ENCODE measurements at places on chromosomes 12 and 14.
A peak's percentile ranks its signal among the peaks of the same experiment; 100 is the strongest.

GRCh38 chr14:102437997-102438915 lies 71.3 kb downstream of the ANKRD9 start:
- no peaks in the 10 kb centered on the region for H3K27me3 ChIP-seq
- H3K4me1 ChIP-seq = peaks cover 9% of the 10 kb centered on the region
- H3K4me3 ChIP-seq = no peak overlapping the region
- no peaks in the 10 kb centered on the region for H3K36me3 ChIP-seq
- peak; percentile 77 for DNase-seq
- no peak overlapping the region for H3K27ac ChIP-seq

- H3K27ac ChIP-seq = no peak overlapping the region
- no peaks in the 10 kb centered on the region for H3K4me1 ChIP-seq
- peaks cover 3% of the 10 kb centered on the region for H3K36me3 ChIP-seq
- DNase-seq = no peak
- no peak overlapping the region for H3K4me3 ChIP-seq
- H3K27me3 ChIP-seq = peaks cover 34% of the 10 kb centered on the region
These were observed 31.6 kb upstream of the RIN3 start for GRCh38 chr14:92481811-92482555.

- no peaks in the 10 kb centered on the region for H3K36me3 ChIP-seq
- H3K27ac ChIP-seq = no peak overlapping the region
- H3K27me3 ChIP-seq = no peaks in the 10 kb centered on the region
- H3K4me3 ChIP-seq = no peak overlapping the region
These were observed 51.2 kb downstream of the ACSS3 start for GRCh38 chr12:81128930-81129554.

DNA sequence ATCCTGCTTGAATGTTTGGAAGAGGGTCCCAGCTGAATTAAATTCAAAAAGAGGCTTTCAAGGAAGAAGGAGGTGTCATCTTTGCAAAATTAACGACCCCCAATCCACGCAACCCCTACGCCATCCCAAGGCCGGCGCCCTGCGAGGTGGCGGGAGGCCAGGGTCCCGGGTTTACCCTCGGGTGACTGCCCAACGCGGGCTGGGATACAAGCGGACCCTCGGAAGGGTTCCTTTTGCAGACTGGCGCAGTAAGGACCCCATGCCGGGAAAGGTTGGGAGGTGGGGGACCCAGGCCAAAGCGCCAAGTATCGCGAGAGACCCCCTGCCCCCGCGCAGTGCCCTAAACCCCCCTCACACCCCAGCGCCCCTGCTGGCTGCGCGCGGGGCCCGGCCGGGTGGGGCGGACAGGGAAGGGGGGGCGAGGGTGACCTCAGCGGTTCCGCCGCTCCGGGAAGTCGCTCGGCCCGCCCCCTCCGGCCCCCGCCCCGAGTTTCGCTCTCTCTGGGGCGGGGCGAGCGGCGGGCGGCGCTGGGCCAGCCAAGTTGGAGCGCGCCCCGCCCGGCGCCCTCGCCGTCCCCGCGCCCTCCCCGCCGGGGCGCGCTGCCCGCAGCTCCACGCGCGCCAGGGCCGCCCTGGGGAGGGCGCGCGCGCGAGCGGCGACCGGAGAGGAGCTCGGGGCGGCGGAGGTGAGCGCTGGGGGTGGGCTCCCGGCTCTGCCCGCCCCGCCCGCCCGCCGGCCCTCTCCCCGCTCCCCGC lies 708 bp upstream of the ZBTB42 start:
- peak overlapping the region; percentile 63 for H3K4me3 ChIP-seq
- H3K4me1 ChIP-seq = peaks cover 15% of the 10 kb centered on the region
- H3K36me3 ChIP-seq = no peaks in the 10 kb centered on the region

- peaks cover 21% of the 10 kb centered on the region for H3K27me3 ChIP-seq
- no peak overlapping the region for H3K27ac ChIP-seq
- no peaks in the 10 kb centered on the region for H3K4me1 ChIP-seq
These were observed 81.5 kb downstream of the BHLHE41 start for GRCh38 chr12:26043135-26044006.

GRCh38 chr12:83161456-83161855 lies 474.8 kb downstream of the TMTC2 start:
- H3K36me3 ChIP-seq = no peaks in the 10 kb centered on the region
- H3K4me3 ChIP-seq = no peak overlapping the region
- peaks cover 1% of the 10 kb centered on the region for H3K27me3 ChIP-seq
- no peaks in the 10 kb centered on the region for H3K4me1 ChIP-seq

DNA sequence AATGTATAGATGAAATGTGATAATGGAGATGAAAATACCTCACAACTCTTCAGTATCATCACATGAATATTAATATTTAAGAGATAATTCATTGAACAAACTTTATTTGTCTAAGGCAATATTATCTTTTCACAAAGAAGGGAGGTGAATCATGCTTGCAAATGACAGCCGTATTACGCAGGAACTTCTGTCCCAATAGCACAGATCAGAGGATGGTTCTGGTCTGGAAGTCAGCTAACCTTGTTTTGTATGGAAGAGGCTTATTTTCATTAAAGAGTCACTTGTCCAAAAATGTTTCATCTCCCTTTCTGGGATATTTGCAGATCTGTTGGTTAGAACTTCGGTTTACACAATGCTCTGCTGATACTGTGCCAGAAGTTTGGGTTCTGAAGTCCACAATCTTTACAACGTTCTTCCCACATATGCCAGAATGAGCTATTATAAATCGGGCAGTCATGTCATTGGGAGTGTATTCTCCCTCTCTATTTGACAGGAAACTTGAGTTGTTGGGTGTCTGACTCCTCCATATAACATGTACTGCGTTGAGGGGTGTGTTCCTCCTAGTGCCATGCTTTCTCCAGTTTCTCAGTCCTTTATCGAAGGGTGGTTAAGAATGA lies 29.8 kb downstream of the YY1 start:
- no peak overlapping the region for H3K27ac ChIP-seq
- H3K36me3 ChIP-seq = peaks cover 11% of the 10 kb centered on the region
- no peak for DNase-seq
- H3K27me3 ChIP-seq = no peaks in the 10 kb centered on the region
- no peak overlapping the region for H3K4me3 ChIP-seq

- H3K36me3 ChIP-seq = no peaks in the 10 kb centered on the region
- H3K4me1 ChIP-seq = no peaks in the 10 kb centered on the region
- H3K4me3 ChIP-seq = no peak overlapping the region
- no peak overlapping the region for H3K27ac ChIP-seq
These were observed 52.9 kb downstream of the PPP4R4 start for GRCh38 chr14:94227029-94227428.

GRCh38 chr12:29702972-29703371 lies 80.8 kb downstream of the TMTC1 start:
- H3K36me3 ChIP-seq = no peaks in the 10 kb centered on the region
- no peak overlapping the region for H3K4me3 ChIP-seq
- no peak overlapping the region for H3K27ac ChIP-seq
- no peak for DNase-seq
- H3K4me1 ChIP-seq = no peaks in the 10 kb centered on the region

- no peaks in the 10 kb centered on the region for H3K36me3 ChIP-seq
- H3K27me3 ChIP-seq = peaks cover 10% of the 10 kb centered on the region
- DNase-seq = no peak
- H3K4me1 ChIP-seq = no peaks in the 10 kb centered on the region
These were observed 9.3 kb upstream of the DENND5B start for GRCh38 chr12:31600252-31600651.

- H3K4me1 ChIP-seq = peaks cover 8% of the 10 kb centered on the region
- H3K36me3 ChIP-seq = no peaks in the 10 kb centered on the region
- no peaks in the 10 kb centered on the region for H3K27me3 ChIP-seq
- no peak overlapping the region for H3K27ac ChIP-seq
These were observed 38.7 kb upstream of the CRY1 start for GRCh38 chr12:107131832-107132616.

DNA sequence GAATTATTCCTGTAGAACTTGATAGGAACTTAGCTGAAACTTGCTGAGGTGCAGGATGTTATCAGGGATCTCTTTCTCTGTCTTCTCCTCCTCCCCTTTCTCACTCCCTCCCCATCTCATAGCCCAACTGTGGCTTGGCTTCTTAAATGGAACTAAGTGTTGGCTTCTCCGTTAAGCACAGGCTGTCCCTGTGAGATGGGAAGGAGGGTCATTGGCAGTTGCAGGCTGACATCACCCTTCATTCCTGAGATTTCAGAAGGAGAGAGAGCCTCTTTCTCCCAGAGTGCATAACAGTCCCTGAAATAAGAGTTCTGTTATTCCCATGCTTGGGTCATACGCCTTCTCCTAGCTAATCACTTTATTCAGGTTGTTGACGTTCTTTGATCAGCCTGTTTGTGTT lies 162.0 kb downstream of the UNC79 start:
- no peak overlapping the region for H3K4me3 ChIP-seq
- H3K4me1 ChIP-seq = no peaks in the 10 kb centered on the region
- DNase-seq = no peak
- no peaks in the 10 kb centered on the region for H3K36me3 ChIP-seq
- no peak overlapping the region for H3K27ac ChIP-seq
- H3K27me3 ChIP-seq = peaks cover 7% of the 10 kb centered on the region

DNA sequence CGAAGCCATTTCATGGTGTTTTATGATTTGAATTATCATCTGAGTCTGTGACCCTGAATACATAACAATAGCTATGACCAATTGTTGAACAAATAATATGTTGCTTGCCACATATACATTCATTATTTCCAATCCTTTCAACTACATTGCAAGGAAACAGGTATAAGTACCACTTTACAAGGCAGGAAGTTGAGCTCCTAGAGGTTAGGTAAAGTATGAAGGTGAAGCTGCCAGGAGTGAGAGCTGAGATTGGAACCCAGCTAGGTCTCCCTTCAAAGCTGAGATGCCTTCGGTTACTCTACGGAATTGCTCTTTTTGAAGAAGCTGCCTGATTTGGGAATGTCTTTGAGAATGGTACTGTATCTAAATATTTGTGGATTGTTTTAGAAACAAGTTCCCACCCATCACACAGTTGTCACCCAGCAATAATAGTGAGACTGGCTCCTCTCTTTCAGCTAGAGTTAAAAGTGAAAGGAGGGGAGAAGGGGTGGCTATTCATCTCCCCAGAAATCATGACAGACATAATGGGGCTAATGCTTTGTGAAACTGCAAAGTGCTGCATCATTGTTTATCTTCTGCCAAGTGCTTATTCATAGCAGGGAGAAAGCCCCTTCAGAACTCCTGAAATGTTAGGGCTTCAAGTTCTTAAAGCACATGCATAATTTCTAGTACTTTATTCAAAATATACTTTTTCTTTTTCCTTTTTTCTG lies 75.9 kb upstream of the AMIGO2 start:
- H3K4me3 ChIP-seq = no peak overlapping the region
- H3K27ac ChIP-seq = no peak overlapping the region
- H3K4me1 ChIP-seq = peaks cover 10% of the 10 kb centered on the region
- no peak for DNase-seq
- H3K27me3 ChIP-seq = no peaks in the 10 kb centered on the region

GRCh38 chr12:26331960-26332359 lies 136.6 kb downstream of the SSPN start:
- H3K4me1 ChIP-seq = peaks cover 6% of the 10 kb centered on the region
- no peak overlapping the region for H3K4me3 ChIP-seq
- H3K27ac ChIP-seq = no peak overlapping the region
- H3K36me3 ChIP-seq = peaks cover 4% of the 10 kb centered on the region
- H3K27me3 ChIP-seq = peaks cover 18% of the 10 kb centered on the region
- no peak for DNase-seq

DNA sequence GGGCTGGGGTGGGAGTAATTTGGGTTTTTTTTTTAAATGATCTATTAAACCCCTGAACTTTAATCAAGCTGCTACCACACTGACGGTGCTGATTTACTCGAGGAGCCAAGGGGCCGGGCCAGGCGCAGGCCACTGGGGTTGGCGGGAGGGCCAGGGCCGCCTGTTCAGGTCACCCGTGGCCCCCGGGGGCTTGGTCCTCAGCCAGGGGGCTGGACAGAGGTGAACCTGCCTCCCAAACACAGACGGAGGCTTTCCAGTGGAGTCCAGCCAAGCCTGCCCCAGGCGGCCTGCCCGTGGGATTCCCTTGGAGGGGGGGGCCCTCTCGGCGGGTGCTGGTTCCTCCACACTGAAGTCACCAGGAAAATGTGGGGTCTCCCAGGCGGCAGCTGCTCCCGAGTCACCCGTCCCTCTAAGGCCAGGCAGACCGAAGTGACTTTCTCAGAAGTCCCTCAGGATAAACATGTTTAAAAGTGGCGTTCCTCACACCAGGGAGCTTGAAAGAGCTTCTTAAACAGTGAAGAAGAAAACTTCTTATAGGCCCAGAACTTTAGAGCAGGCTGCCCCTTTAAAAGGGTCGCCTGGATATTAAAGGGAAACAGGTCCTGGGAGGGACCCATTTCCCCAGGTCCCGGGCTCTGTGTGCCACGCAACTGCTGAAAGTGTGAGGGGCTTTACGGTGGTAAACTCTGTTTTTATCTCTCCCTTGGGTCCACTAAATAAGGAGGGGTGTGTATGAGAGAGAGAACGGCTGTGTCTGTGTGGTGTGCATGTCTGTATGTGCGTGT lies 167.2 kb upstream of the GSC start:
- H3K27ac ChIP-seq = no peak overlapping the region
- no peak overlapping the region for H3K4me3 ChIP-seq
- no peaks in the 10 kb centered on the region for H3K4me1 ChIP-seq
- H3K27me3 ChIP-seq = peaks cover 2% of the 10 kb centered on the region
- H3K36me3 ChIP-seq = no peaks in the 10 kb centered on the region
- no peak for DNase-seq

DNA sequence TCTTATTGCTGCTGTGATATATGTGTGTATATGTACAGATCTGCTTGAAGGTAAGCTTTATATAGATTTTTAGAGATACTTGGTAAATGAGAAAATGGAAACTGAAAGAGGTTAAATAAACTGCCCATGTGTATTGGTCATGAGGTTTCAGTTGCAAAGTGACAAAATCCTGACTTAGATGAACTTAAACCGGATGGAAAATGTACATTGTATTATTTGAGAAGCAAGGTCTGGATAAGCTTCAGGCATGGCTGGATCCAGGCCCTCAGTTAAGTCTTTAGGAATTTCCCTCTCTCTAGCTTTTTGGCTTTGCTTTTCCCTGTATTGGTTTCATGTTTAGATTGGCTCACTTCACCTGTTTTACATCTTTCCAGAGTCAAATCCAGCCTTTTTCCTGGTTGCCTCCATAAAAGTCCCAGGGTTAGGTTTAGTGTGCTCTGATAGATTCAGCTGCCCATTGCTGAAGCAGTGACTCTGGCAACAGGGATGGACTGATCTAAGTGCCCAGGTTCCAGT lies 21.0 kb upstream of the MAP1LC3B2 start:
- no peaks in the 10 kb centered on the region for H3K27me3 ChIP-seq
- peaks cover 23% of the 10 kb centered on the region for H3K4me1 ChIP-seq
- H3K36me3 ChIP-seq = no peaks in the 10 kb centered on the region
- H3K27ac ChIP-seq = no peak overlapping the region
- peak overlapping the region; percentile 8 for H3K4me3 ChIP-seq

- peaks cover 9% of the 10 kb centered on the region for H3K27me3 ChIP-seq
- H3K27ac ChIP-seq = no peak overlapping the region
- no peak for DNase-seq
- H3K36me3 ChIP-seq = no peaks in the 10 kb centered on the region
- H3K4me3 ChIP-seq = no peak overlapping the region
- H3K4me1 ChIP-seq = no peaks in the 10 kb centered on the region
These were observed 322.1 kb downstream of the RGS6 start for GRCh38 chr14:72254202-72254936.

- no peak for DNase-seq
- no peak overlapping the region for H3K27ac ChIP-seq
- no peak overlapping the region for H3K4me3 ChIP-seq
- peaks cover 23% of the 10 kb centered on the region for H3K4me1 ChIP-seq
- peaks cover 49% of the 10 kb centered on the region for H3K36me3 ChIP-seq
These were observed 79.7 kb downstream of the FUT8 start for GRCh38 chr14:65492266-65492665.

- peaks cover 29% of the 10 kb centered on the region for H3K27me3 ChIP-seq
- no peaks in the 10 kb centered on the region for H3K36me3 ChIP-seq
- H3K27ac ChIP-seq = no peak overlapping the region
- DNase-seq = no peak
- no peaks in the 10 kb centered on the region for H3K4me1 ChIP-seq
These were observed 4.4 kb upstream of the KRT75 start for GRCh38 chr12:52438305-52439301.

- no peak overlapping the region for H3K4me3 ChIP-seq
- DNase-seq = no peak
These were observed 33.5 kb upstream of the EVL start for GRCh38 chr14:100031506-100032281.

All from activated naive CD8-positive, alpha-beta T cell treated with anti-CD3 and anti-CD28 coated beads, Interleukin-2, amount 10 ng/mL, durations not matched to agents 7 days and 5 days (primary cell).